ENCODE measurements at places on chromosomes 2 and 18.

DNA sequence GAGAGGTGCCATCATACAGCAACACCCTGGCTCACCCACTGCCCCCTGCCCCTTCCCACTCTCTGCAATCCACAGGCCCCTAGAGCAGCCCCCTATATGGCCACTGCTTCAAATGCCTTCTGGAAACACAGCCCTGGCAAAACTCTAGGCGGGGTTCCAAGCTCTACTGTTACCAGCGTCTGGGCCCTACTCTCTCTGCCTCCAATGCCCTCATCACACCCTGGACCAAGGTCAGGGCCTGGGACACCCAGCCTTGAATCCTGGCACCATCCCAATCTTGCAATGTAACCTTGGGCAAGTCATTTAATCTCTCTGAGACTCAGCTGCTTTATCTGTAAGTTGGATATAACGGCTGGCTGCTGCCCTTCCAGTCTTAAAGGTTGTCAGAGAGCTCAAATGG is 39.2 kb upstream of the LOXHD1 start:
- no peaks in the 10 kb centered on the region for H3K36me3 ChIP-seq
- H3K27me3 ChIP-seq, result peaks cover 16% of the 10 kb centered on the region
- no peak overlapping the region for H3K4me3 ChIP-seq
- DNase-seq, result no peak
- no peaks in the 10 kb centered on the region for H3K4me1 ChIP-seq

DNA sequence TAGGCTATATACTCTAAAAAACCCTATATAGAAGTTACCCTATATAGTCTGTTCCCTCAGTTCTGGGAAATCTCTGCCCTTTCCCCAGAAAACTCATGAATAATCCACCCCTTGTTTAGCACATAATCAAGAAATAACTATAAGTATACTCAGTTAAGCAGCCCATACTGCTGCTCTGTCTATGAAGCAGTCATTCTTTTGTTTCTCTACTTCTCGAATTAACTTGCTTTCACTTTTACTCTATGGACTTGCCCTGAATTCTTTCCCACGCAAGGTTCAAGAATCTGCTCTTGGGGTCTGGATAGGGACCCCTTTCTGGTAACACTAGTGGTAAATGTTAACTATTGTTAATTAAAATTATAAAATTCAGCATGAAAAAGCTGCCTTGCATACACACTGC is 17.4 kb upstream of the AP1S3 start:
- H3K4me1 ChIP-seq, result peaks cover 18% of the 10 kb centered on the region
- H3K27ac ChIP-seq, result no peak overlapping the region
- H3K4me3 ChIP-seq, result no peak overlapping the region
- no peaks in the 10 kb centered on the region for H3K27me3 ChIP-seq

GRCh38 chr2:220499225-220499624 is 871.8 kb downstream of the SLC4A3 start:
- no peaks in the 10 kb centered on the region for H3K36me3 ChIP-seq
- no peak overlapping the region for H3K4me3 ChIP-seq
- no peak overlapping the region for H3K27ac ChIP-seq
- no peak for DNase-seq
- H3K4me1 ChIP-seq, result no peaks in the 10 kb centered on the region

- no peak overlapping the region for H3K27ac ChIP-seq
- H3K4me1 ChIP-seq, result peaks cover 2% of the 10 kb centered on the region
- H3K4me3 ChIP-seq, result no peak overlapping the region
These were observed 11.6 kb upstream of the HNMT start for GRCh38 chr2:137952586-137953129.
